ENCODE measurements at places on chromosomes 7 and 10. TPM values are rescaled to one million over a fixed set of nuclear protein-coding genes. Genes with fewer than 3 reads are reported as not detected.

CCL24 gene
- not detected for total RNA-seq

HOXA3 gene
- total RNA-seq = under 0.01 TPM

PNLIP gene
- not detected for total RNA-seq

NKX2-3 gene
- total RNA-seq = not detected

ANKRD22 gene
- total RNA-seq = not detected

SLC18A3 gene
- under 0.01 TPM for total RNA-seq

TRIM4 gene
- total RNA-seq = 22.8 TPM

TMEM213 gene
- total RNA-seq = not detected

USP54 gene
- total RNA-seq = 6.1 TPM

TAS2R4 gene
- 0.19 TPM for total RNA-seq

GPER1 gene
- total RNA-seq = 3.1 TPM

ELMO1 gene
- total RNA-seq = 0.28 TPM

PHKG1 gene
- total RNA-seq = 1.4 TPM

PLCE1 gene
- total RNA-seq = 1.2 TPM

MPLKIP gene
- 24.2 TPM for total RNA-seq

ARL3 gene
- total RNA-seq = 6.2 TPM
